ENCODE measurements at places on chromosomes 3 and 15.

GRCh38 chr3:159458982-159459381, 529.7 kb upstream of the IL12A start:
- no peak for DNase-seq

DNA sequence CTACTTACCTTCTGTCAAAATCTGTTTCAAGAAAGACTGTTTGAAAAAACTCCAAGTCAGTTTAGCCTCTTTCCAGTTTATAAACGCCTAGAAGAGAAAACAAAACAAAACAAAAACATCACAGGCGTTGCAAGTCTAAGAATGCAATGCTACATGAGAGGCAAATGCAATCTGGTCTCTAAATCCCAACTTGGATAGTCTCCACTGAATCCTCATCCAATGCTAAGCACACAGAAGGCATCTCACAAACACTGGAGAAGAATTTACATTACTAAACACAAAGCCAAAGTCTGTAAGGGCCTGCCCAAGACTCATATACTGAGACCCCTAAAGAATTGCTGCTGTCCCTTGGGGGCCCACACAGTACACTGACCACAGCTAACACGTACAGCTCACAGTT, 18.4 kb downstream of the RFT1 start:
- no peak for DNase-seq

GRCh38 chr15:94305133-94305532, 73.8 kb downstream of the MCTP2 start:
- peak; percentile 49 for DNase-seq

- DNase-seq = no peak
Measured at GRCh38 chr3:189630767-189631372, 319 bp upstream of the TP63 start.

GRCh38 chr3:39346785-39347585, 17.5 kb downstream of the CCR8 start:
- DNase-seq = no peak

- DNase-seq = peak; percentile 65
Measured at GRCh38 chr3:122942937-122943827, 84.4 kb downstream of the SEMA5B start.

DNA sequence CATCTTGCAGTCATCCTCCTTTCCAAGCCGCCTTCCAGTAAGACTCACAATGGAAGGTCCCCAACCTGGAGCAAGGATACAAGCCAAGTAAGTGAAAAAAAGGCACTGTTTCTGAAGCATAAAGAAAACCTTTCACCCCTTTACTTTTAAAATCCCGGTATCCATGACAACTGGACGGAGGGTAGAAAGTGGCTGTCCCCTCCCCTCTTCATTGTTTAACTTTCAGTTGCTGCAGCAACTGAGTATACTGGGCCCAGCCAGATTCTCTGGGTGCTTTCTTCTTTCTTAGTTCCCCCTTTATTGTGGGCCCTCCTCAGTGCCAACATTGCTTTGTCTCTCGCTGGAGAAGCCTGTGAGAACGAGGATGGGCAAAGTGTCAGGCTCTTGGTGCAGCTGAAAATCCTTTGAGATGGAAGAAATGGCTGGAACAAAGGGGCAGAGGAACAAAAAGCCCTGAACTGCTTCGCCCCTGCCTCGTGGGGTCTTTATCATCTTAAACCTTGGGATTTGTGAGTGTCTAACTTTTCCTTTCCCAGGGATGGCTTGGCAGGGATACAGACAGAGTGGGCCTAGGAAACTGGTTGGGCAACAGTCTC, 224.0 kb upstream of the RGMA start:
- DNase-seq = no peak

GRCh38 chr3:142359367-142359766, 88.5 kb downstream of the XRN1 start:
- no peak for DNase-seq

DNA sequence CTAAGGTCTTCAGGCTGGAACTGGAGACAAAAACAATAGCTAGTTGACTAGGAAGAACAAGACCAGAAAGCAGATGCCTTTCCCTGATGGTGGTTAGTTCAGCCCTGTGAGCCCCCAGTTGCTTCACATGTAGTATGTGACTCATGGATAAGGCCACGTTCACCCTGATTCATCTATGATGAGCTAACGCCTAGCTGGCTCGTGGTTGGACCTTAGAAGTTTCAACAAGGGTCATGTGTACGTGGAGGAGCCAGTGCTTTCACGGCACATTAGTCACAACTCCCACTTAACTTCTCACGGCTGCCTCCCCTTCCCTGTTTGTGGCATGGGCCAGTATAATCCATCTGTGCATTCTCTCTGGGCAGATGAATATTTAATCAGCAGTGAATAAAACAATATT, 20.6 kb downstream of the COL8A1 start:
- DNase-seq = peak; percentile 30

GRCh38 chr15:91384189-91384730, 284.2 kb downstream of the SV2B start:
- DNase-seq = no peak

DNA sequence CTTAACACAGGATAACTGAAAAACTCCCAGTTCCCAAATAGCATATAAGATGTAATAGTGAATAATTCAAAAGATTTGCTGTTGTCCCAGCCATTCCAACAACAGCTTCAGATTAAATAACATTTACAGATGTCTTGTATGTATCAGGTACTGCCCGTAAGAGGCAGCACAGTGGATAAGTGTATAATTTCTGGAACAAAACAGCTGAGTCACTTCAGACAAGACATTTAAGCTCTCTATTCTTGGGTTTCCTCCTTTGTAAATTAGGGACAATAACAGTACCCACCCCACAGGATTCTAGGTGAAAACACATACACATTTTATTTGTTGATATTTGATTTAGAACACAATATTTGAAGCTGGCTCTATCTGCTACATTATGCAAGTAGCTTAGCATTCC, 2.6 kb upstream of the WWTR1 start:
- no peak for DNase-seq

DNA sequence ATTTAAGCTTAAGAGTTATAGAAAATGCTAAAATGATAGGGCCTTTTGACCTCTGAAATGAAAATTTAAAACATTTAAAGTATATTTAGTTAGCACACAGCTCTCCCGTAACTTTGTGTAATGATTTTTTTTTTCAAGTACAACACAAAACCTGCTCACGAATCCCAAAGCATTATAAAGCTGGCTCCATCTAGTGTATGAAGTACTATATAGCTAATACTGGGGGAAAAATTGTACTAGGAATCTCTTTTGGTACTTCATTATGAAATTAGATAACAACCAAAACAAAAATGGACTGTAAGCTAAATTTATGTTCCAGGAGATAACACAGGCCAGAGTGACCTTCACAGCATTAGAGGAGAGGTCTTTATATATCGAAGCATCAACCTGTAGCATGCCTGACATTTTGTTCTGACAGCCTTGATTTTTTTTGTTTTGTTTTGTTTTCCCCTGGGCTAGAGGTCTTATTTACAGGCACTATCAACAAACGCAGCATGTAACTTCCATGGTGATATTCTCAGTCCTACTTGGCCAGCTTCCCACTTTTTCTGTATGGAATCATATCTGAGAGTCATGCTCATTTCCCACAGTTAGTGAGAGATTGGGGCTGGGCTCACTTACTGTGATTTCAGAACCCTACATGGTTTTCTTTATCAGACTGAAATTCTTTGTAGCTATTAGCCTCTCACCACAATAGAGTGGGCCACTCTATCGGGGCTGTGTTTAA, 116.3 kb downstream of the MITF start:
- DNase-seq = no peak

GRCh38 chr15:75810874-75811498, 32.3 kb upstream of the UBE2Q2 start:
- DNase-seq = no peak

DNA sequence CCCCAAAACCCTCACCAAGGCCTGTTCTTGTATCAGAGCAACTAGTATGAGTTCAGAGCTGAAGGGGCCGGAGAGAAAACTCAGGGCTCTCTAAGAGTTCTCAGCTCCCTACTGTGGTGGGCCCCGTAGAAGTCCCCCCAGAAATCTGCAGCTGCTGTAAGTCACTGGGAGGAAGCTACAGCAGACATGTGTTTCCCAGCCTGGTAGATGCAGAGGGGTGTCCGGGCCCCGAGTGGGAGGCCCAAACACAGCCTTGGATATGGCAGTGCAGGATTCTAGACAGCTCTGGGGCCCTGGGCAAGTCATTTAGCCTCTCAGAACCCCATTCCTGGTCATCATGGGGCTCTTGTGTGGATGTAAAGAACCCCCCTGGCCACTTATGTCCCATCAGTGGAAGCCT, 39.2 kb upstream of the CSPG4 start:
- peak; percentile 18 for DNase-seq

GRCh38 chr3:330494-331115, 134.0 kb downstream of the CHL1 start:
- DNase-seq = no peak

- DNase-seq = no peak
Measured at GRCh38 chr3:16102905-16103364, 71.5 kb upstream of the GALNT15 start.

DNA sequence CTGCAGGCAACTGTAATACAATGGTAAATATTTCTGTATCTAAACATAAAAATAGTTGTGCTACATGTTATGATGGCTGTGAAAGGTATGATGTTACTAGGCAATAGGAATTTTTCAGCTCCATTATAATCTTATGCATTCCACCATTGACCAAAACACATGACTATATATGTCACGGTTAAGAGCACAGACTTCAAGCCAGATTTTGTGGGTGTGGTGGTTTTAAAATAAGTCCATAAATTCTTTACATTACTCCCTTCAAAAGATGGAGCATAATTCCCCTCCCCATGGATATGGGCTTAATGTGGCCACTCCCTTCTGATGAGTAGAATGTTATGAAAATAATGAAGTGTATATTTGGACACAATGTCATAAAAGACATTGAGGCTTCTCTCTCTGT, 88.4 kb upstream of the TBC1D5 start:
- DNase-seq = no peak

GRCh38 chr3:165518346-165518745, 318.9 kb downstream of the BCHE start:
- DNase-seq = no peak

GRCh38 chr3:32706348-32707025, 21.5 kb downstream of the CNOT10 start:
- no peak for DNase-seq

- no peak for DNase-seq
Measured at GRCh38 chr3:122598556-122598955, 21.1 kb downstream of the PARP15 start.

DNA sequence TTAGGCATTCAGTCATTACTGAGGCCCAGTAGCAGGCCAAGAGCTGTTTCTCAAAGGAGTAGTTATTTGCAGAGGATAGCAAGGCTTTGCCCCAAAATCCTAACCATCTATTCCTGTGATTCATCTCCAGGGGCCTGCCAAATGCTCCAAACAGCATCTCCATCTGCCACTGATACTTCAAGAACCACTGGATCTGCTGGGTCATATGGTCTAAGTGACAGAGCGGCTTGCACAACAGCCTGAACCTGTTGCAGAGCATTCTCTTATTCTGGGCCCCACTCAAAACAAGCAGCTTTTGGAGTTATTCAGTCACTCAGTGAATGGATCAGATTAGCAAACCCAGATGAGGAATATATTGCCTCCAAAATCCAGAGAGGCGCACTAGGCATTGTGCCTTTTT, 68.8 kb upstream of the ALDH1A3 start:
- DNase-seq = no peak

DNA sequence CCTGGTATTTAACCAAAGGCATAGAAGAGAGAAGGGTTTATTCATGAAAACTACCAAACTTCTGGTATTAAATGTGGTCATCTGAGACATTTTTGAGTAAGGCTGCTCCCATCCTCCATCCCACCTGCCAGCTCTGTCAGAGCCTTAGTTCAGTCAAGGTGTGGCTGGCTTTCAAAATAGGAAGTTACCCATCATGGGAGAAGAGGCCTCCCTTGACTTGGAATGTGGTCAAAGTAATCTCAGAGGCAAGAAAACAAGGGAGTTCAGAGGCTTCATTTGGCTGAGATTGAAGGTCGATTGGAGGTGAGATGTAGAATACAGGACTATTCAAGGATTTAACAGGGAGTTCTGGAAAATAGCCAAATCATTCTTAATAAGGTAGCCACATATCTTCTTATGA, 540.4 kb upstream of the ARRDC4 start:
- no peak for DNase-seq

DNA sequence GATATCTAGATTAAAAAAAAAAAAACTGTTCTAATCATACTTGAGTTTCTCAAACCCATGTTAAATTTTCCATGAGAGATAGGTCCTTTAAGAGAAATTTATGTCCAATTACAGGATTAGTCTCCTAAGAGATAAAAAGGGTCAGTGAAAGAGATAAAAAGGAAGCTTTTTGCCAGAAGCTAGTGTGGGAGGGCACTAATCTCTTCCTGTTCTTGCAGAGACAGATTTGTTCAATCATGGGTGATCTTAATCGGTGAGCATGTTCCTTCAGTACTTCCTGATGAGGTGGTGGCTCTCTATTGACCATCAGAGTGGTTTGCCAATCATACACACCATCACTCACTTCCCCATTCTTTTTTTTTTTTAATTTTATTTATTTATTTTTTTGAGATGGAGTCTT, 16.9 kb upstream of the LPP start:
- no peak for DNase-seq

GRCh38 chr15:79522656-79523055, 90.5 kb downstream of the MINAR1 start:
- DNase-seq = no peak

DNA sequence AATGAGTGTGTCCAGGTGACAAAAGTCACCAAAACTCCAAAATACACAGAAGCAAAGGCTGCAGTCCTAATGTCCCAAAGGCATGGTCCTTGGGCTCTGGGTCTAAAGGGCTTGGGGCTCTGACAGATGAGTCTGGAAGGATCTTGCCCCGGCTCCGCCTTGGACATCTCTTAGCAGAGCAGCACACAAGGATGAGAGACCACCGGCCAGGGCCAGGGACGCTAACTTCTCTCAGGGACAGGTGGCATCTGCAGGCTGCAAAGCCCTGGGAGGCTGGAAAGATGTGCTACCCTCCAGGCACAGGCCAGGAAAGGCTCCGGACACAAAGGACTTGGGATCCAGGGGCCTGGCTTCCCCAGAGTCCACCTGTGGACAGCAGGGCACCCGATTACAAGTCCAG, 14.1 kb upstream of the SHISA5 start:
- DNase-seq = no peak

Measured in stimulated activated CD8-positive, alpha-beta memory T cell treated with anti-CD3 and anti-CD28 coated beads, Interleukin-4, amount 100 ng/mL, for 48 hours (primary cell).